ENCODE measurements at places on chromosomes 7 and 10. TPM values are rescaled to one million over a fixed set of nuclear protein-coding genes. Genes with fewer than 3 reads are reported as not detected.

DNA sequence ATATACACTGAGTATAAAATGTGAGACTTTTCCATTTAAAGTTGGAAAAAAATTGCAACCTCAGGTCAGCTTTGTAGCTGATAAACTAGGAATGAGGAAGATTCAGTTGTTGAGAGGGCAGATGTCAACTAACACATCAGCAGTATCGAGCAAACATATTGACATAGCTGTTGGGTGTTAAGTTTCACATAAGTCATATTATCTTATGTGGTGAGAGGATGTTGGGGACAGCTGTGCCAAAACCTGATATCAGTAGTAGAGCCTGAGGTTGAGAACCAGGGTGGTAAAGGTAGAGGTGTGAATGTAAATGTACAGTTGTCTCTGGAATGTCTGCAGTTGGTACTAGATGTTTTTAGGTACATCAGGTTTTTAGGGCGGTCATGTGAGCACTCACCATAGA, 5.0 kb downstream of the ZRANB1 start:
- peak overlapping the region; percentile 21 for H3K27ac ChIP-seq
- no peak overlapping the region for H3K4me3 ChIP-seq
- no peak for DNase-seq
- no peaks in the 10 kb centered on the region for H3K27me3 ChIP-seq
- H3K4me1 ChIP-seq: peaks cover 15% of the 10 kb centered on the region

UPK3BL2 gene
- 9.4 TPM for total RNA-seq

- DNase-seq: no peak
- peaks cover 43% of the 10 kb centered on the region for H3K4me1 ChIP-seq
- peak overlapping the region; percentile 17 for H3K27ac ChIP-seq
- no peak overlapping the region for H3K4me3 ChIP-seq
- no peaks in the 10 kb centered on the region for H3K27me3 ChIP-seq
These were observed 33.9 kb downstream of the SGPL1 start for GRCh38 chr10:70849582-70850016.

C10orf53 gene
- not detected for total RNA-seq

DNA sequence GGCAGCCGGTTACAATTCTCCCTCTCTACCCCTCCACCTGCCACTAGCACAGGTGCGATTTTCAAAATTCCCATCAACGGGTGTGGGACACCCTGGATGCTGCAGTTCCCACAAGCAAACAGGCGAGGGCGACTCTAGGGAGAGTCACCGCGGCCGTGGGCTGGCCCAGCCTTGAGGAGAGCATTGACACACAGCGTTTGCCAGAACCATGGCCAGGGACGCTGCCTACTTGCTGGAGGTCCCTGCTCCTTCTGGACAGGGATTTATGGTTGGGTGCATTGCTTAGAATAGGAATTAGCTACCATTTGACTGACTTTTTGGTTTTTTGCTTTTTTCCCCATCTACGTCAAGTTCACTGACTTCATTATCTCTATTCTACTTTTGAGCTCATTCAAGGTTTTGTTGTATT, 19.0 kb upstream of the CLDN4 start:
- no peak overlapping the region for H3K4me3 ChIP-seq
- H3K27ac ChIP-seq: no peak overlapping the region
- H3K27me3 ChIP-seq: peaks cover 3% of the 10 kb centered on the region
- H3K4me1 ChIP-seq: peaks cover 2% of the 10 kb centered on the region

DNA sequence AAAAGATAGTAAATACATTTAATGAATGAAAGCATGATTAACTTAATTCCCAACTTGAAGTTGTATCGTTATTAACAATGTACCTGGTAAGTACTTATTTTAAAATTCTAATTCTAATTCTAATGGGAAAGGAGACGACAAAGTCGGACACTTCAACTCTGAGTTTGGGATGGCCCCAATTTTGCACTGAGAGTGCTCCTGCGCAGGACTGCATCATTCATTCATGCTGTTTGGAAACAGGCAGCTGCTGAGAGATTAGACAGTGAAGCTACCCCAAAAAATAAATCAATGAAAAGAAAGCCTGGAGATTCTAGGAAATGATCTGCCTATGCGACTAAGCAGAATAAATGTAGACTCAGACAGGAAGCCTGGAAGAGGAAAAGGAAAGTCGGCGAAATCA, 141.7 kb upstream of the VKORC1L1 start:
- peaks cover 1% of the 10 kb centered on the region for H3K36me3 ChIP-seq
- peak overlapping the region; percentile 42 for H3K27ac ChIP-seq
- H3K27me3 ChIP-seq: no peaks in the 10 kb centered on the region
- H3K4me1 ChIP-seq: peaks cover 4% of the 10 kb centered on the region

DNA sequence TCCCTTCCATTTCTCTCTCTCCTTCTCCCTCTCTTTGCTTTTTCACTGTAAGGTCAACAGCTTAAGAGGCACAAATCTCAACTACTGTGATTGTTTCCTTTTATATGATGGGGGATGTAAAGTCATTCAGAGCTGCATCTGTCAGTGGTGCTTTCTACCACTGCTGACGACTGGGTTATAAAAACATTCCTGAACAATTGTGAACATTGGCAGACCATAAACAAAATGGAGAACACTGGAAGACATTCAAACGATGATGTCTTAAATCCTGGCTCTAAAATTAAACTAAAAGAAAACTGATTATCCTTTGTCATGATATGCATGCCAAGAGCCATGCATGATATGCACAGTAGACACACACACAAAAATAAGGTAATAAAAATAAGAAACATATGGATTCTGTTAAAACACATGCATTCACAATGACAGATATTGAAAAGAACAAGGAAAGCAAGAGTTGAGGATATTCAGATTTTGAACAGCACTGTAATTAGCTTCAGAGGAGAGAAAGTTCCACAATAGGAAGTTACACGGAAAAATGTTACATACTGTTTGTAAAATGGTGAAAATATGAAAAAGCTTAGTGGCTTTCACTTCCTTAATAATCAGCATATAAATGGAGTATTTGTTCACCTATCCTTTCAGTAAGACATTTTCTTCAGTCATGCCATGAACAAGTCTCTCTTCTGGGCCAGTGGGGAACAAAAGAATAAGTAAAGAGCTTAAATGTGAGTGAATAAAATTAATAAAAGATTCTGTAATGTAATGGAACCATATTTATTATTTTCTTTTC, 89.2 kb downstream of the RNLS start:
- H3K4me1 ChIP-seq: no peaks in the 10 kb centered on the region
- DNase-seq: no peak
- no peaks in the 10 kb centered on the region for H3K36me3 ChIP-seq
- H3K27me3 ChIP-seq: peaks cover 4% of the 10 kb centered on the region
- no peak overlapping the region for H3K4me3 ChIP-seq
- no peak overlapping the region for H3K27ac ChIP-seq

- no peak for DNase-seq
- no peak overlapping the region for H3K27ac ChIP-seq
These were observed 66.7 kb upstream of the PDZD8 start for GRCh38 chr10:117441812-117442443.
